ENCODE measurements at places on chromosomes 1 and 21.

DNA sequence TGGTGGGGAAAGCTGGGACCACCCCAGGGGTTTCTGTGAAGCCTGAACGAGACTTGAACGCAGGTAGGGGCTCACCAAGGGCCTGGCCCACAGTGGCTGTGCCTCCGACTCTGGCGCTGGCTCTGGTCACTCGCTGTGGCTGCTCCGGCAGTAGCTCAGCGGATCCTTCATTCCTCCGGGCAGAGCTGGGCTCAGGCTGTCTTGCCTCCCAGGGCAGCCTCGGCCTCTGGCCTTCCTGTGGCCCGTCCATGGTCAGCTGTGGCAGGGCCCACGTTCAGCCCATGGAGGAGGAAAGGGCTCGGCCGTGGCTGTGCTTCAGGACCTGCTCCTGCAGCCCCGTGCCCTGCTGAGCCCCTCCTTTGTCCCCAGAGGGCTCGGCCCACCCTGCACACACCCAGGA lies 162.9 kb upstream of the C1orf174 start:
- no peak for DNase-seq

- no peak for DNase-seq
Observed at GRCh38 chr21:41833497-41834115, 45.5 kb downstream of the PRDM15 start.

- no peak for DNase-seq
Observed at GRCh38 chr1:91513160-91513559, 12.5 kb downstream of the CDC7 start.

- no peak for DNase-seq
Observed at GRCh38 chr21:37595944-37596343, 229.4 kb downstream of the DYRK1A start.

DNA sequence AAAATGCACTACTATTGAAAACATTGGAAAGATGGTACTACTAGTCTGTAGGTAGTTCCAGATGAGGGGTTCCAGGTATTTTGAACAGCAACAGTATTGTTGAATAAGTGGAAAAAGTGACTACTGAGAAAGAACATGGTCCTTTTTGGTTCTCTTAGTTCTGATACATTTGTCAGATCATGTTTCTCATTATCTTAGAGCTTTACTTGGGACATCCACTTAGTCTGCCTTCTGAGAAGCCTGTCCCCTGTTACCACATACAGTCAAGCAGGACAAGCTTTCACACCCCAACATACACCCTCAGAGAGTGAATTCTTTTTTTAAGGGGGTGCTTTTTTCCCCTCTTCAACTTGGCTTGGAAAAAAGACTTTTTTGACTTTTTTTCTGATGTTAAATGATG lies 41.0 kb upstream of the MACF1 start:
- no peak for DNase-seq

- DNase-seq: no peak
Observed at GRCh38 chr1:172004671-172005070, 163.4 kb downstream of the DNM3 start.

DNA sequence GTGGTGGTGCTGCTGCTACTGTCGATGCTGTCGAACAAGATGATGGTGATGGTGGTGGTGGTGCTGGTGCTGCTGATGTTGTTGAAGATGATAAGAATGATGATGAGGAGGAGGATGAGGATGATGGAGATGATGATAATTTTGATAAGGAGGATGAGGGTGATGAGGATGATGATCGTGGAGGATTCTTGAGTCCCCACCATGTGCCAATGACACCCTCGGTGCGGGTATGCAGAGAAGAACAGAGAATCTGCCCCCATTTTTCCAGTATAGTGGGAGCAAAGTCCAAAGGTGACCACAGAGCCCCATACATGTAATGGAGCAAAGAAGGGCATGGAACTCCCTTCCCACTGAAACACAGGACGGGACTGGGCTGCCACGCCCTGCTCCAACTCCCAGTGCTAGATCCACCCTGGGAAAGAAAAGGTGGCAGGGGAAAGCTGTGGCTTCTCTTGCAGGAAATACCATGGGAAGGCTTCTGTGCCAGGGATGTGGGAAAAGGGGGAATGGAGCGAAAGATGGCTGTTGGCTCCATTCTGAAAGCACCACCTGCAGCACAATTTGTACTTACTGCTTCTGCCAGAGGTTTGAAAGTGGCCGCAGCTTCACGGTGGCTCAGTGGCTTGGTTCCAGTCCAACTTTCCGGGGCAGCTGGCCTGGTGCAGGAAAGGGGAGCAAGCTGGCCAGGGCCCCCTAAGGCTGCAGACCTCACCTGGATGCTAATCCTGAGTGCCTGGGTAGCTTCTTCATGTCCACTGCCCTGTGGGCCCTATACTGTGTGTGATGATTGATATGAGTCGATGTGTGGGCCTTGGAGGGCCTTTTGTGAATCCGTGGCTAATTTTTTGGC lies 387.2 kb upstream of the VAMP3 start:
- no peak for DNase-seq

GRCh38 chr21:23725576-23725975 lies 1881.7 kb downstream of the MRPL39 start:
- no peak for DNase-seq

DNA sequence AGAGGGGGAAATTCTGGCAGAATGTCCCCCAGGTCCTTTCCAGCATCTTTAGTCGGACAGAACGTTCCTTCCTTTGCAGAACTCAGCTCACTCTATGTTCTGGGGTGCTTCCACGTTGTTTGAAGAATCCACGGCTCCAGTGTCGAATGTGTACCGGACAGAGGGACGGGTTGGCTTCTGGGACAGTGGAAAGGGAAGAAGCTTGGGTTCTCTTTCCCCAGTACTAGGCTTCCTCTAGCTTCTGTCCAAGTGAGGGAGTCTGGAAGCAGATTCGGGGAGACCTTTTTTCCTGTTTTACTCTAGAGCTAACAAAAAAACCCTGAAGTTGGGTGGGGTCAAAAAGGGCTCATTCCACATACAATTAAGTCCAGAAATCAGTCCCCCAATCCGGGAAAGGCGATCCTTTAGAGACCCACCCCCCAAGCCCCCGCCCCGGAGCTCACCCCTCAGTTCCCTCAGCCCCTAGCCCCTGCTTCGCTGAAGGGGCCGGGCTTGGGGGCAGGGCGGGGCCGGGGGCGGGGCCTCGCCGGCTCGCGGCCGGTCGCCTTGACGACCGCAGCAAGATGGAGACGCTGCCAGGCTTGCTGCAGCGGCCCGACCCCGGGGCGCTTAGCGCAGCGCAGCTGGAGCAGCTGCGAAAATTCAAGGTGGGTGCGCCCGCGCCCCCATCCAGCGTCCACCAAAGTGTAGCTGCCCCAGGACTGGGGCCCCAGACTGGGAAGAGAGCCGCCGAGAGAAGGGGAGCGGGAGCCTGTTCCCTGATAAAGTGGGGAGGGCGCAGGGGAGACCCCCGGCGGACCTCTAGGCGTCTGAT lies at the start of gene RIIAD1:
TSS of gene RIIAD1 (plus strand) at position 549 of the 814 bp plus-strand sequence. CDS start at position 564, 15 bp downstream.
- DNase-seq: no peak

DNA sequence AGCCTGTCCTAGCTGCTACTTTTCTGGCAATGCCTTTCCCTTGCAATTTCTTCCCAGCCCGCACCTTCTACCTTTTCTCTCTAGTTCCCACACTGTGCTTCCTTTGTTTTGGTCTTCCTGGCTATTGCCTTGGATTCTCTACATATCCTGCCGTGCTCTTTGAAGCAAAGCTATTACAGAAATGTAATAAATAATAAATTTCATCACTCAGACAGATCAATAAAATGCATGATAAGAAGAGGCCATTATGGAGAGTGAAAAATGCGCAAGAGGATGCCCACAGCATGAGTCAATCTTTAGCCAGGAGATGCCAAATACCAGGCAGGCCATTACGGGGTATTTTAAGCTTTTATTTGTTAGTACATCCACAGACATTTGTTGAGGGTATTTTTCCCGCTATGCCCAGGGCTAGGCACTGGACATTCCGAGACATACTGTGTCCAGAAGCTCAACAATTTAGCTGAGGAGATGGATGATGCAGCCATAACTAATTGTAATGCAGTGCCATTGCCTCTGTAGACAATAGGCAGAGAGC lies 163.6 kb downstream of the ST6GALNAC3 start:
- DNase-seq: no peak

DNA sequence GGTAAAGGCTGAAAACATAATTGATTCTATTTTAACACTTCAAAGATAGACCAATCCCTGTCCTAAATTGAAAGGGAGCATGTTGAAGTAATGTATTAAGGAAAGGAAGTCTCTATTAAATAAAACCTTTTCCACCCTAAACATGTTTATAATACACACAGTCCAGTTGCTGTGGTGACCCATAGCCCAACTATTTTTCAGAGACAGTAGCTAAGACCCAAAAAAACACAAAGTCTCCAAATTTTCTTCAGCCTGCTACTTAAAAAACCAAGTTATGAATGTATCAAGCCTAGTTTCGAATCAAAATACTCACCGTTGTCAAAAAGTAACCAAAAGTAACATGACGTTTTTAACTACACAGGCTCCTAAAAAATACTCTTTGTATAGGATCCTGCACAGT lies 1.6 kb downstream of the ELK4 start:
- DNase-seq: no peak

- DNase-seq: no peak
Observed at GRCh38 chr1:234979296-234980279, 149.0 kb downstream of the TOMM20 start.

- peak; percentile 98 for DNase-seq
Observed at GRCh38 chr1:37556712-37557196, at the start of gene DNALI1. Gene DNALI1 (plus strand): TSS chr1:37556940. CDS start chr1:37556995, 55 bp downstream.

GRCh38 chr1:39205102-39205780 lies 746 bp downstream of the MACF1 start:
- no peak for DNase-seq

DNA sequence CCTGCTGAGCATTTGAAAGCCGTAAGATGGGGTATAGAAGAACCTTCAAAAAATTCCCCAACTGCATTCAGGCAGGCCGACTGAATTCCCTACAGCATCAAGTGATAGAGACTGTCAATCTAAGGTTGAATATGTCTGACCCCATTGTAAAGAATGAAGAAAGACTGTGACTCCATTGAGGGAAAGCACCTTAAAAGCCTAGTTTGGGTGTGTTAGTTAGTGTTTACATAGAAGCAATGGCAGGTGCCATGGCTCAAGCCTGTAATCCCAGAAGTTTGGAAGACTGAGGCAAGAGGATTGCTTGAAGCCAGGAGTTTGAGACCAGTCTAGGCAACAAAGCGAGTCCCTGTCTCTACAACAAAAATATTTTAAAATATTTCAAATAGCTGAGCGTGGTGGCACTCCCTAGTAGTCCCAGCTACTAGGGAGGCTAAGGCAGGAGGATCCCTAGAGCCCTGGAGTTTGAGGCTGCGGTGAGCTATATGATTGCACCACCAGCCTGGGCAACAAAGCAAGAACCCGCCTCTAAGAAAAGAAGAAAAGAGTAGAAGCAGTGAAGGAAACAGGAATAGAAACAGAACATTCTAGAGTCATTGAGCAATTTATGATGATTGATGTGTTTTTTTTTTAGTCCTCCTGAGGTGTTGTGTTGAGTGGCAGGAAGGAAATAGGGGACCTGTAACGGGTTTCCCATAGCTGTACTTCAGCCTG lies 15.4 kb downstream of the POLR3GL start:
- DNase-seq: no peak

GRCh38 chr1:89670163-89670562 lies 37.2 kb downstream of the LRRC8C start:
- DNase-seq: no peak

- no peak for DNase-seq
Observed at GRCh38 chr1:246364415-246364941, 142.6 kb downstream of the SMYD3 start.

DNA sequence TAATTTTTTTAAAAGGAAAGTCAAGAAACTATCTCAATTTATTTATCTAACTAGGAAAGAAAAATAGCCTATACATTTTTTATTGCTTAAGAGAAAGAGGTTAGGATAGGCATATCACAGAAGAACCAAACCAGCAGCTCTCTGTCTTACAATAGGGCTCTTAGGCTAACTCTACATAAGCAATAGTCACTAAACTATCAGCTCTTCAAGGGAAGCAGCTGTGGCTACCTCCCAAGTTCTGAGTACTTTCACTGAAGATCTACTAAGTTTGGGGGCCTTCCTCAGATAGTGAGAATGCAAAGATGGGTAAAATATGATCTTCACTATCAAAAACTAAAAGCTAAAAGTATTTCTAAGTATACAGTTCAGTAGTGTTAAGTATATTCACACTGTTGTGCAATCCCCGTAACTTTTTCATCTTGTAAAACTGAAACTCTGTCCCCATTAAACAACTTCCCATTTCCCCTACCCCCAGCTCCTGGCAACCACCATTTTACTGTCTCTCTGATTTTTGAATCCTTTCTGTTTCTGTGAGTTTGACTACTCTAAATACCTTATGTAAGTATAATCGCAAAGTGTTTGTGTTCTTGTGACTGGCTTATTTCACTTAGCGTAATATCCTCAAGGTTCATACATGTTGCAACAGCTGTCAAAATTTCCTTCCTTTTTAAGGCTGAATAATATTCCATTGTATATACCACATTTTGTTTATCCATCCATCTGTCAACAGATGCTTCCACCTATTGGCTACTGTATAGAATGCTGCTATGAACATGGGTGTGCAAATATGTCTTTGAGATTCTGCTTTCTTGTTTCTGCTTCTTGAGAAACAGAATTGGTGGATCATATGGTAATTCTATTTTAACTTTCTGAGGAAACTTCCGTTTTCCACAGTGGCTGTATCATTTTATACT lies 73.3 kb downstream of the ACBD6 start:
- no peak for DNase-seq

GRCh38 chr1:111731956-111732355 lies 7.2 kb downstream of the INKA2 start:
- DNase-seq: no peak

DNA sequence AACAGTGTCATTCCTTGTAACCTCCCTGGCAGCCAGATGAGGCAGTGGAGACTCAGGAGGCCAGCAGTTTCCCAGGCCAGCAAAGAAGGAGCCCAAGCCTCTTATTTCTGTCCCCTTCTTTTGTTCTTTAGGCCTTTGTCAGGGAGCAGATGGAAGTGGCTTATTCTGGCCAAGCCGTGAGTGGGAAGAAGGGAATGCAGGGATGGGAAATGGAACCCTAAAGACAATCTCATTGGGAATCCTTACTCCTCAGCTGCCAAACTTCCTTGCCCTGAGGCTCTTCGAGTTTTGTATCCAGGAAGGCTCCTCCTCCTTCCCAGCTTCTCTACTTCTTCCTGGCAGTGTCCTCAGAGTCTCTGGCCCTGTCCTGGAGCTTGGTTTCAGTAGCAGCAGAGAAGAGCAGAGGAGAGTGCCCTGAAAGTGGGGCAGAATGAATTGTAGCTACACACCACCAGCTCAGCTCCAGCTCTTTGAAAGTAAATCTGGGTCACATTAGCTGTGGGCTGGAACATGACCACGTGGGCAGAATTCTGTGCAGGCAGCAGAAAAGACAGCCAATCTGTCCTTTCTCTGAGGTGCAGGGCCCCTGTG lies 63.9 kb downstream of the NDUFS5 start:
- DNase-seq: no peak

DNA sequence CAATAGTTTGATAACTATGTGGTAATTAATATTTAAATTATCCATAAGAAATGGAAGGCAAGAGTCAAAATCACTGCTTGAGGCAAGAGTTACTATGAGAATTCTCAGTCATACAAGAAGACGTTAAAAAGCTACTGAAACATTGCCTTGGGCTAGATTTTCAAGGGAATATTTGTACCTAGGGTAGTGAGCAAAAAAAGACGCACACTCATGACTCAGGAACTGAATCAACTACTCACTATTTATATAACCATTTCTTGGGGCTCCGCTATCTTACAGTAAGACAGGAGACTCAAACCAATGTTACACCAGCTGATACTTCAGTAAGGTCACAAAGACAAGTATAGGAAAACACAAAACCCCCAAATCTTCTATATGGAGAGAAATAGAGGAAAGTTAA lies 151.5 kb upstream of the RNPC3 start:
- no peak for DNase-seq

Measured in pancreas (tissue), 10 donors.